ENCODE measurements at places on chromosomes 11 and 22.

DNA sequence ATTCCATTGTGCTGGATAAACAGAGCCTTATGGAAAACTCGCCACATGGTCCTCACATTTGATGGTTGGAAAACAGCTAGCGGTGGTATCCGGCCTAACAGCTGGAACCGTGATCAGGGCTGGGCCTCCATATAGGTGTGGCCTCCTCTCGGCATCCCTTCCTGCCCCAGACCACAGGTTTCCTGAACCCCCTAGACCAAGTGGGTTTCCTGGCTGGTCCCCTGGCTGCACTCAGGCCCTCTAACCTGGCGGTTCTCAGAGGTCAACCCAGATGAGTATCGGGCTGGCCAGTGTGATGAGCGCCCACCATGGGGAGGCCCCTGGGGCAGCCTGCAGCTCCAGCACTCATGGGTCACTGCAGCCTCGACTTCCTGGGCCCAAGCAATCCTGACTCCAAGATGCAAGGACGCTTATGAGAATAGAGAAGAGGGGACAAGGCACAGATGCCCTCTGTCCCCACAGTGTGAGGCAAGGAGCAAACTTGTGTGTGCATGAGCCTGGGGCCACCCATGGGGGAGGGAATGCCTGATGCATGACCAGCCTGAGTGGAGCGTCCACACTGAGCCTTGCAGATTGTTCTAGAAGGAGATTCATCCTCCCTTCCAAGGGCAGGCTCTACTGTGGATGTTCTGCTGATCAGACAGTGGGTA lies 53.4 kb upstream of the WNT7B start:
- DNase-seq = no peak

- DNase-seq = no peak
These were observed 32.8 kb downstream of the KCNQ1OT1 start for GRCh38 chr11:2666828-2667570.

- no peak for DNase-seq
These were observed 134.1 kb downstream of the COMMD9 start for GRCh38 chr11:36155124-36155561.

DNA sequence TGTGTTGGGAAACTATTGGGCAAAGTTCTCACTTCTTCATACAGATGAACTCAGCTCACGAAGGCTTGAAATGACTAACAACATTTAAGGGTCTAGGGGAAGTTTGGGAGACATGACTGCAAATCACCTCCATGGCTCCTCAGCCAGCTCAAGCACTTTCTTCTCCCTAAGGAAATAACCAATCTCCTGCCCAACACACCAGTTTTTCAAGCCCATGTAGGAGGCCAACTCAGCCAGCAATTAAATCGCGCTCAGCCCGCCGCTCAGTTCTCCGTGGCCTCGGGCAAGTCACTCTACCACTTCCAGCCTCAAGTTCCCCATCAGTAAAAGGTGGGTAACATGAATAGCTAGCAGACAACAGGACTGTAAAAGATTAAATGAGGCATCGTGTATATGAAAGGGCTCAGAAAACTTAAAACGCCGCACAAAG lies 796 bp downstream of the POLDIP3 start:
- DNase-seq = no peak

DNA sequence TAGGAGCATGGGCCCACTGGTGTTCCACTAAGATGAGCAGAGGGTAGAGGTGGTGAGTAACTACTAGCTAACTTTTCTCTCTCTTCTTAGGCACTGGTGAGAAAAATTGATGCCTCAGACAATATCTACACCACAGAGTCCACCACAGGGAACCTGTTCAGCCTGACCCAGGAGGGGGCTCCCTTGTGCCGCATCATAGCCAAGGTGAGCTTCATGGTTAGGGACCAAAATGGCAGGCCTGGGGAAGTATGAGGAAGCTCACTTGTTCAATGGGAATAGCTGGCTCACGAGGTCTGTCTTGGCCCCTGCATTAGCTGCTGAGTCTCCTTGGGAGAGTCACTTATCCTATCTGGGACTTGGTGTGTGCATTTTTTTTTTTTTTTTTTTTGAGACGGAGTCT lies 75.9 kb downstream of the INSC start:
- no peak for DNase-seq

- no peak for DNase-seq
These were observed 14.3 kb downstream of the ATP5MG start for GRCh38 chr11:118415739-118416068.

GRCh38 chr22:40212121-40212520 lies 34.4 kb downstream of the TNRC6B start:
- no peak for DNase-seq

- DNase-seq = peak; percentile 63
These were observed 901 bp upstream of the KMT2A start for GRCh38 chr11:118435290-118435892.

DNA sequence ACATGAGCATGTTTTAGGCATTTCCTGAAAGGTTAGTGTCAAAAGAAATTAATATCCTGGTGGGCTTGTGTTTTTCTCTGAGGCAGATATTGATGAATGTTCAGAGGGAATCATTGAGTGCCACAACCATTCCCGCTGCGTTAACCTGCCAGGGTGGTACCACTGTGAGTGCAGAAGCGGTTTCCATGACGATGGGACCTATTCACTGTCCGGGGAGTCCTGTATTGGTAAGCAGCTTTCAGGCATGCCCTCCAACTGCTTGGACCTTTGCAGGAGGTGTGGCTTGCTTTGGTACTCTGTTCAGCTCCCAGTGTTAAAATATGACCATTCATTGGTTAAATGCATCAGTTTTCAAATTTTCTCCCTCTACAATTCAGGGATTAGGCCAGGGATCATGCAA lies 658.6 kb upstream of the ANO5 start:
- no peak for DNase-seq

DNA sequence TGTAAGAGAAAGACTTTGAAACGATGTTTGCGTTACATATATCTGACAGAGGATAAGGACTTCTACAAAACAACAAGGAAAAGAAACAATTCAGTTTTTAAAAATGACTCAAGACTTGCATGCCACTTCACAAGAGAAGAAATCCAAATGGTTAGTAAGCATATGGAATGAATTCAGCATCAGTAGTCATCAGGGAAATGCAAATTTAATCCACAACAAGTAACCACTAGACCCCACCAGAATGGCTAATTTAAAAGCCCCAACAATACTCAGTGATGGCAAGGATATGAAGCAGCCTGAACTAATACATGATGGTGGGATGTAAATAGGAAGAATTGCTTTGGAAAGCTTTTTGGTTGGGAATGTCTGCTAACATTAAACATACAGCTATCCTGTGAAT lies 142.6 kb downstream of the ATXN10 start:
- DNase-seq = no peak

GRCh38 chr11:30451626-30452025 lies 128.7 kb downstream of the ARL14EP start:
- no peak for DNase-seq

DNA sequence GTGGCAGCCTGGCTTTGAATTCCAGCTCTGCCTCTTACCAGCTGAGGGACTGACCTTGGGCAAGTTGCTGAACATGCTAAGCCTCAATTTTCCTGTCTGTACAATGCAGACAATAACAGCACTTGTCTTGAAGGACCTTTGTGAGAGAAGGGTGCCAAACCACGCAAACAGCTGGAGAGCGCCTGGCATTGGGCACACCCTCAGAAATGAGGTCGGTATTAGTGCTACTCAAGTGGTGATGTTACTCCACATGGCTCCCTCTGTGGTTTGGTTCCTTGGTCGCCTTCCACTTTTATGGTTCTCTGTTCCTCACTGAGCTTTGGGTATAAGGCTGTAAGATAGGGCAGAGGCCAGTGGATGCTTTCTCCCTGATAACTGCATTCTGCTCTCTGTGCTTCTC lies 8.2 kb downstream of the UBASH3B start:
- DNase-seq = peak; percentile 39

DNA sequence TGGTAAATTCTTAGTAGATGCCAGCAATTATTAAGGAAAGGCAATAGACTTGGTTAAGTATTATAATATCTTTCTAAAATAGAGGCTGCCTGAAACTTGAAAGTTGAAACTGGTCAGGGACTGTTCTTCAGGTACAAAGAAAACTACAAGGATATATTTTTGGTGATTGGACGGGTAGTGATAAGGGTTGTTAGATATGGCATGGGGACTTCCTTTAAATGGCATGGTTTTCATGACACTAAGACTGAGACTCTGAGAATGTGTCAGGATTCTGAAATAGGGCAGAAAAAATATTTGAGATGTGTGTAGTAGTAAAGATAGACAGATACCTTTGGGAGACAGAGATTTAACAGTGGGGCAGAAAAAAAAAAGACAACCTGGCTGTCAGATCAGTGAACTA lies 108.4 kb upstream of the SLC5A12 start:
- no peak for DNase-seq

DNA sequence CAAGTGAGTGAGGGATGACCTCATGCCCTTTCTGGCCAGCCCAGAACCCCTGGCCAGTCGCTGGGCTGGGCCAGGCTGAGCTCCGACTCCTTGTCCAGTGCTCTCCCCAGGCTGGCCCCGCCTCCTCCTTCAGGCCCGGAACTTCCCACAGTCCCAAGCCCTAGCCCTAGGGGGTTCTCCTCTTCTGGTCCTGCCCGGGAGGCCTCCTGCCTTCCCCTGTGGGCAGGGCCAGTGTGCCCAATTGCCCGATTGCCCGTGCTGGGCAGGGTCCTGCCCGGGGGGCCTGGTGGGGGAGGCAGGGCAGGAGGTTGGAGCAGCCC lies 4.2 kb downstream of the TCIRG1 start:
- DNase-seq = no peak

GRCh38 chr22:50526834-50527801 lies 1.7 kb upstream of the SCO2 start:
- no peak for DNase-seq

DNA sequence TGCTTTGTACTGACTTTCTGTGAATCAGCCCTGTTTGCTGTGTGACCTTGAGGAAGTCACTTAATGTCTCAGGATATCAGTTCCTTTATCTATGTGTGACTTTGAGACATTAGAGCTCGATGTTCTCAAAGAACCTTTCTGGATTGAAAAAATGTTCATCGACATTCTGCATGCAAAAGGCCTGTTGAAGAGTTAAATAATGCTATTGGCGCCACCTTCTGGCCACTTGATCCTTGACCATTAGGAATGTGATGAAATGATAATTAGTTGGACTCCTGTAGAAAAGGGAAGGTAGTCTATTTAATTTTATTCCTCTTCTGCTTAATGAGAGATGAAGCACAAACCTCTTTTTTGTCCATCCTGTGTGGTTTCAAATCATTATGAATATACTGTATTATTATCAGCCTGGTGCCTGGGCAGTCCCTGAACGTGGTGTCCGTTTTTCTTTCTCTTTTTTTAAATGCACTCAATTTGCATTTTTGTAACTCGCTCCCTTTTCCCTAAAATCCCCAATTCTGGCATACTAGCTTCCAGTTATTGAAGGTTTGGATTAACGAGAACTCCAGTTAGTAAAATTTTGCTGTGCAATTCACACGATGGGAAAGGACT lies 20.7 kb downstream of the ELF5 start:
- peak; percentile 22 for DNase-seq

DNA sequence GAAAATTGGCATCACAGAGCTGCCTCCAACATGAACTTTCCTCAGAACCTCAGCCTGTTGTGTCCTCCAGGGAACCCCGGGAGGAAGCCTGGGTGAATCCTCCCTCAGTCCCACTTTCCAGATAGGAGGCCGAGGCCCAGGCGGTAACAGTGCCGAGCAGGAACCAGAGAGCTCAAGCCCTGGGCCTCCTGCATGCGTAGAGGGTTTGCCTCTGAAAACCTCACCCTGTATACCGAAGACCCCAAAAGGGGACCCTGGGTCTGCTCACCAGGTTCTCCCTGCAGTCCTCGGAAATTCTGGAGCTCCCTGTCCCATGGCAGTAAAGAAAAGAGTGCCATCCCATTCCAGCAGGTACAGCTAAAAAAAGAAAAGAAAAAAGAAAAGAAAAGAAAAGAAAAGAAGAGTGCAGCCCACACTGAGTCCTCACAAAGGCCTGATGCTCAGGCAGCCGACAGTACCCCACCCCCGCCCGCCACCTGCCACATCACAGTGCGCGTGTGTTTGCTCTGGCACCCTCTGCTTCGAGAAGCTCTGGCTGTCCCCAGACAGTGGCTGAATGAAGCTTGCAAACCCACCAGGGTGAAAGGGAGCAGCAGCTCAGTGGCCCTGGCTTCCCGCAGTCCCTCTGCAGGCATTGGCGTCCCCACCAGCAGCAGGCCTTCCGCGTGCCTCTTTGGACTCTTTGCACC lies 28.4 kb upstream of the FADD start:
- no peak for DNase-seq

GRCh38 chr11:121226415-121227263 lies 65.9 kb upstream of the SC5D start:
- DNase-seq = no peak

- no peak for DNase-seq
These were observed 441.1 kb upstream of the CCDC90B start for GRCh38 chr11:83727251-83727650.

- DNase-seq = peak; percentile 18
These were observed 12.4 kb upstream of the DSCAML1 start for GRCh38 chr11:117809236-117810055.

GRCh38 chr22:29621761-29622526 lies 18.5 kb downstream of the NF2 start:
- no peak for DNase-seq

DNA sequence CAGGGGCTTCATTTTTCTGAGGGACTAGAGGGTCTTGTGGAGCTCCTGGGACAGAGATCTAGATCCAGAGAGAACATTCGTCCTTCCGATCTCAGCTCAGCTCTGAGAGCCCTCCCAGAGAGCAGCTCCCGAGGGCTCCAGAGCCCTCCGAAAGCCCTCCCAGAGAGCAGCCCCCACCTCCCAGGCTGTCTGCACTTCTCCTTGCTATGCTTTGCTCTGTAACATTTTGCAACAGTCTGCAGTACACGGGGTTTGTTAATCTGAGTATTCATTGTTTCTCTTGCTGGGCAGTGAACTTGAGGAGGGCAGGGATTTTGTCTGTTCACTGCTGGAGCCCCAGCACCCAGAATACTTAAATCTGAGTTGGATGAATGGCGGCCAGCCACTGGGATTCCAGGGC lies 2.6 kb downstream of the GGA1 start:
- DNase-seq = no peak

- peak; percentile 56 for DNase-seq
These were observed at the start of gene E2F8 for GRCh38 chr11:19240420-19241259. Gene E2F8, minus strand, starts transcription at chr11:19240945. Its CDS starts 824 bp downstream, at chr11:19240121.

Data from NCI-H187 treated with DMSO at 0.1 percent for 48 hours (cell line).